ENCODE measurements at places on chromosomes 4 and X.

- DNase-seq, result no peak
Observed at GRCh38 chr4:105634402-105635080, 73.9 kb downstream of the INTS12 start.

GRCh38 chrX:20980426-20980825 lies 393.8 kb upstream of the CNKSR2 start:
- no peak for DNase-seq

GRCh38 chrX:153886915-153887314 lies 942 bp upstream of the L1CAM start:
- no peak for DNase-seq

- no peak for DNase-seq
Observed at GRCh38 chrX:100449696-100450608, 39.9 kb upstream of the PCDH19 start.

- DNase-seq, result peak; percentile 20
Observed at GRCh38 chr4:109803924-109804571, 2.2 kb upstream of the CFI start.

- no peak for DNase-seq
Observed at GRCh38 chr4:100889401-100889800, 371.6 kb upstream of the EMCN start.

DNA sequence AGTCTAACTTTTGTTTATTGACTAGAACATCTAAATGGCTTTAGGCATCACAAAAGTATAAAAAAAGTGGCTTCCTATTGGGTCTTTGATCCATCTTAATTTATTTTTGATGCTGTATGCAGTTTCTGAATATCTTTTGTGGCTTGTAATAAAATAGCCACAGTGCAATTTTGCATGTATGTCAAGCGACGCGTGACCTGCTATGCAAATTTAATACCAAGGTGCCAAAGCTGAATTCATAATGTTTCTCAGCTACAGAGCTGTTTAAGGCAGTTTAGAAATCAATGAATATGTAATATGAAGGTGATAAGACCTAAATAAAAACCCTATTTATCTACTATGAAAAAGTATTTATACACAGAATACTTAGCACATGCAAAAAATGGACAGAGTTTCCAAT lies 197.8 kb downstream of the AFF2 start:
- DNase-seq, result no peak

- DNase-seq, result no peak
Observed at GRCh38 chr4:167943872-167944505, 148.3 kb upstream of the ANXA10 start.

DNA sequence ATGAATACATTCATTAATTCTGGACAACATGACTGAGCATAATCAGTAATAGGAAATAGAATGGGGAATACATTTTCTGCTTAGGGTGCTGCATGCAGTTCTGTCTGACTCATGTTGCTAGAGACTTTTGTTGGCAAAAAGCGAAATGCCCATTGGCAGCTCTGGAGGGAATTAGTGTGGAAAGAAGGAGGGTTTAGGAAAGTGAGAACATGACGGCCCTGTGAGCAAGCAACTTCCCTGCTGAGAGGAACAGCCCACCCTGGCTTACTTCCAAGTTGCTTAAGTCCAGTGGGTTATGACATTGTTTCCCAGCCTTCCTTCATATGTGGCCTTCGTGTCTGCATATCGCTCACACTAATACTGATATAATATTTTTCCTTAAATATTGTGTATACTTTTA lies 13.8 kb downstream of the MAD2L1 start:
- DNase-seq, result peak; percentile 74

DNA sequence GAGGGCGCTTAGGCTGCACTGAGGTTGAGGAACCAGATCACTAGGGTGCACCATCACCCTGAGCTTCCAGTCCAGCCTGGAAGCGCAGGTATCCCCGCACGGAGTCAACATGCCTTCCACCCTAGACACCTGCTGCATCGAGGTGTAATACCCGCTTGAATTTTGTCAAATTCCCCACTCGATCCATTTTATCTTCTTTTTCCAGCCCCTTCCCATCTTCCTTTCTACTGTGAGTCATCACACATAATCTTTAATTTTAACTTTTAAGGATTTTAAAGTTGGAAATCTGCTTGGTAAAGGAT lies 821 bp downstream of the PLK4 start:
- DNase-seq, result no peak

GRCh38 chr4:81207828-81208227 lies 7.2 kb downstream of the PRKG2 start:
- no peak for DNase-seq

GRCh38 chr4:45353161-45353560 lies 626.8 kb upstream of the GNPDA2 start:
- no peak for DNase-seq

GRCh38 chr4:184439856-184440594 lies 34.3 kb downstream of the IRF2 start:
- DNase-seq, result no peak

- no peak for DNase-seq
Observed at GRCh38 chrX:427812-428725, 41.4 kb upstream of the PPP2R3B start.

- no peak for DNase-seq
Observed at GRCh38 chr4:123480706-123481418, 84.3 kb downstream of the SPRY1 start.

DNA sequence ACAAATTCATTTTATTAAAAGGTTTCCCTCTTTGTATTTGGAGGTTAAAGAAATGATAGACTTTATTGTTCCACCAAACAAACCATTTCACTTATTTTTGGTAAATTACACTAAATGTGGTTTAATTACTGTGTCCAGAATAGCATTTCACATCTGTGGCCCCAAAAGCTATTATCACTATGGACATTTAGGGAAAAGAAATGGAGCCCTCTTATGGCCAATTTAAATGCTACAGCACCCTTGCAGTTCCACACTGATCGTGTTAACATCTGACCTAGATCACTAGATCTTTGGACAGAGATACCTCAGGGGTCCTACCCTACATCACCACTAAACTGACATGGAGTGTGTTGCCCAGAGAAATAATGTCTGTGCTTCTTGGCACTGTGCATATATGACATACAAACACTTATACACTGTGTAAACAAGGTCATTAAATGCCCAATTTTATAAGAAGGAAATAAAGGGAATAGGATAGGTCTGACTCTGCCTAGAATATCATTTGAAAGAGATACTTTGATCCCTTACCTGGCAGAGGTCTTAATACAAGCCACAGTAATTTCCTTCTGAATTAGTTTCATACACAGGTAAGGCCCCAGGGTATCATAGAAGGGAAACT lies 163.9 kb downstream of the KDR start:
- DNase-seq, result peak; percentile 40

GRCh38 chr4:143397335-143397734 lies 60.7 kb downstream of the GAB1 start:
- no peak for DNase-seq

GRCh38 chrX:69424161-69424560 lies 80.0 kb upstream of the NALF2 start:
- DNase-seq, result no peak

GRCh38 chrX:99192421-99192820 lies 1217.7 kb downstream of the PCDH19 start:
- no peak for DNase-seq

DNA sequence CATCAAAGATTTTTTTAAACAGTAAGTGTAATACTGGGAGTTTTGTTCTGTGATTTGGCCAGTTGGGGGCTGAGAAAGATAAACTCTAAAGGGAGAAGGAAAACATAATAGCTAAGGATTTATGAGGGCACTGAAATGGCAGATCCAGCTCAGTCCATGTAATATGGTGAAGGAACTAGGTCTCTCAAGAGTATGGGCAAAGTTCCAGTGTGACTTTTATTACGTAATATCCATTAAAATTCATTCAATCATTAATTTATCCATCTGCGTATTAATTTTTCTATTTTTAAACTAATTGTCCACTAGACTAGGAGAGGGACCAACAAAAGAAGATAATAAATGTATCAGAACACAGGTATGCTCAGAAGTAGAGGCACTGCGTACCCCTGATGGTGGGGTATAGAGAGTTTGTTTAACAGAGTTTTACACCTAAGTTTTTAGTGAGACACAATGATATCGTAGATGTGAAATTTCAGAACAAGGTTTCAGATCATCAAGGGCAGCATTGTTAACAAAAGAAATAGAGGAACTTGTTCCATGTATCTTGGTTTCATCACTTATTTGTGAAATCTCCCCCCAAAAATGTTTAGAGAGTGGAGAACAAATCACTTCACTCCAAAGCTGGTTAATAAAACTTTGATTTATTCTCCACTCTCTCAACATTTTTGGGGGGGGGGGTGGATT lies 351.1 kb downstream of the GRXCR1 start:
- DNase-seq, result no peak

DNA sequence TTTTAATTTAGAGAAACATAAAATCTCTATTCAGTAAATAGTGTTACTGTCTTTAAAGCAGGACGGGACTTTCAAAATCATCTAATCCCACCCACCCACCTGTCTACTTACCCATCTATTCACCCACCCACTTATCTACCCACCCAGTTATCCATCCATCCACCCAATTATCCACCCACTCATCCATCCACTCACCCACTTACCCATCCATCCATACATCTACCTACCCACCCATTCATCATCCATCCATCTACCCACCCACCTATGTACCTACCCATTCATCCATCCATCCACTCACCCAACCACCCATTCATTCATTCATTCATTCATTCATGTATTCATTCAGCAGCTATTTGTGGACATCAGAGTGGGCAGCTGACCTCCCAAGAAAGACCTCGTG lies 30.6 kb downstream of the MAN2B2 start:
- DNase-seq, result no peak

DNA sequence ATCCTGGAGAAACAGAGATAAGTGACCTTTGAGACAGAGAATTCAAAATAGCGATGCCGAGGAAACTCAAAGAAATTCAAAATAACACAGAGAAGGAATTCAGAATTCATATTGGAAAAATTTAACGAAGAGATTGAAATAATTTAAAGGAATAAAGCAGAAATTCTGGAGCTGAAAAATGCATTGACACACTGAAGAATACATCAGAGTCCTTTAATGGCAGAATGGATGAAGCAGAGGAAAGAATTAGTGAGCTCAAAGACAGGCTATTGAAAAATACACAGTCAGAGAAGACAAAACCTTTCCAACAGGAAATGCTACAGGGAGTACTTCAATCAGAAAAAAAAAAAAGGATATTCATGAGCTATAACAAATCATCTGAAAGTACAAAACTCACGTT lies 185.8 kb downstream of the PARM1 start:
- no peak for DNase-seq

GRCh38 chr4:3639613-3640586 lies 107.7 kb upstream of the LRPAP1 start:
- DNase-seq, result no peak

- DNase-seq, result no peak
Observed at GRCh38 chrX:65652098-65652497, 15.4 kb upstream of the MSN start.

GRCh38 chr4:104486716-104487504 lies 7.8 kb downstream of the CXXC4 start:
- DNase-seq, result no peak

DNA sequence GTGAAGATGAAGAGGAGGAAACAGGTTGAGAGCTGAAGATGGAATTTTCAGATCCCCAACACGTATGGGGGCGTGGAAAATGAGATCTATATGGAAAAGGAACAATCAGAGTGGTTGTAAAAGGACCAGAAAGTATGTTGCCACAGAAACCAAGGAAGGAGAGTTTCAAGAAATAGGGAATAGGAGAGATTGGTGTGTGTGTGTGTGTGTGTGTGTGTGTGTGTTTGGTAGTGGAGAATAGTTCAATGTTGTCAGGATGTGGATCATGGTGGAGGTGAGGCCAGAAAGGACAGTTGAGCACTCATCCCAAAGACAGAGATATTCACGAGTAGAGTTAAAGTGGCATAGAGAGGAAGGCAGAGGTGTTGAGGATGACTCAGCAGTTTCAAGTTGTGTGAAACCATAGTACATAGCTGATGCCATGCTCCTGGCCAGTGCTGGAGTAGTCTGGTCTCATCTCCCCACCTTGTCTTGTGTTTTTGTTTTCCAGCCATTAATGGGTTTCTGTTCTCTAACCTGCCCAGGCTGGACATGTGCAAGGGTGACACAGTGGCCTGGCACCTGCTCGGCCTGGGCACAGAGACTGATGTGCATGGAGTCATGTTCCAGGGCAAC lies 36.1 kb downstream of the HEPH start:
- no peak for DNase-seq

DNA sequence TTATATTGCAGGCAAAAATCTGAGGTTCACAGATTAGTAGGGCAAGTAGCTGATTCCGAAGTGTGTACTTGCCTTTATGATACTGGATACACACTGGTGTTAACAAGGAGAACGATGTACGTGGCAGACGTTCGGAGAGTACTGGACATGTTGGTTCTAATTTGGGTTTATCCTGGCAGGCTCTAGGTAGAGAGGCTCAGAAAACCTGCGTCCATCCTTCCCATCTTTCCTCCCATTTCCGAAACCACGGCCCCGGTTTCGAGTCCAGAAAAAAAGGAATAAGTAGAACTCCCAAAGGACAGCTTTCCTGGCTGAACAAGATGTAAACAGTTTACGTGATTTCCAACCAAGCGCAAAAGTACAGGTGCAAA lies 351 bp upstream of the SLC30A9 start:
- DNase-seq, result no peak

- DNase-seq, result no peak
Observed at GRCh38 chrX:17072721-17073230, 126.3 kb downstream of the REPS2 start.

GRCh38 chrX:37060999-37061398 lies 52.8 kb downstream of the FAM47C start:
- peak; percentile 0 for DNase-seq

GRCh38 chrX:38327007-38327774 lies at the start of gene RPGR:
Gene RPGR (minus strand): TSS chrX:38327509. CDS start chrX:38327367, 142 bp downstream.
- DNase-seq, result peak; percentile 87

- peak; percentile 65 for DNase-seq
Observed at GRCh38 chrX:100819837-100820666, at the start of gene CSTF2. Gene CSTF2 (plus strand): TSS chrX:100820391. CDS start chrX:100820417, 26 bp downstream.
